Activated CD8-positive, alpha-beta T cell treated with anti-CD3 and anti-CD28 coated beads for 36 hours (primary cell): ENCODE measurements at places on chromosomes 16 and 17. TPM values are rescaled to one million over a fixed set of nuclear protein-coding genes. Genes with fewer than 3 reads are reported as not detected.

SRL gene
- total RNA-seq, result not detected

ZNF263 gene
- 22.0 TPM for total RNA-seq

HASPIN gene
- 20.7 TPM for total RNA-seq

METTL16 gene
- total RNA-seq, result 50.3 TPM

ETV4 gene
- total RNA-seq, result 5.4 TPM

LPO gene
- total RNA-seq, result not detected

KIF22 gene
- 165 TPM for total RNA-seq

PLCG2 gene
- 13.7 TPM for total RNA-seq

SMPD3 gene
- total RNA-seq, result 0.63 TPM

NPTX1 gene
- total RNA-seq, result 3.4 TPM

TMEM219 gene
- 31.9 TPM for total RNA-seq

SGCA gene
- total RNA-seq, result 0.34 TPM

NTN1 gene
- total RNA-seq, result 1.3 TPM

SOCS3 gene
- 48.6 TPM for total RNA-seq

NAGS gene
- total RNA-seq, result 2.4 TPM

TPSB2 gene
- not detected for total RNA-seq

CARD14 gene
- total RNA-seq, result 0.11 TPM

MYH3 gene
- total RNA-seq, result 1.8 TPM

PDF gene
- 16.1 TPM for total RNA-seq

ARL17B gene
- 40.3 TPM for total RNA-seq

CAMKK1 gene
- total RNA-seq, result 6.7 TPM

CORO6 gene
- total RNA-seq, result 13.0 TPM

EPX gene
- not detected for total RNA-seq

ABCA10 gene
- 0.45 TPM for total RNA-seq

MED13 gene
- 36.4 TPM for total RNA-seq

SLFN11 gene
- 106 TPM for total RNA-seq

TMED6 gene
- total RNA-seq, result 1.2 TPM

CDRT15 gene
- total RNA-seq, result not detected

TMEM101 gene
- 28.5 TPM for total RNA-seq

LLGL2 gene
- 7.2 TPM for total RNA-seq

SPATA32 gene
- total RNA-seq, result 0.27 TPM

PHKG2 gene
- 27.8 TPM for total RNA-seq

SEPTIN1 gene
- 163 TPM for total RNA-seq

PRPSAP2 gene
- 63.0 TPM for total RNA-seq

KRTAP9-4 gene
- not detected for total RNA-seq

SLC38A8 gene
- not detected for total RNA-seq

SEZ6L2 gene
- 0.11 TPM for total RNA-seq

SPN gene
- 110 TPM for total RNA-seq

HOXB7 gene
- total RNA-seq, result 0.50 TPM

TACO1 gene
- 30.4 TPM for total RNA-seq

OR2C1 gene
- total RNA-seq, result not detected

TBC1D3H gene
- total RNA-seq, result not detected

CACNG1 gene
- not detected for total RNA-seq

KRT40 gene
- not detected for total RNA-seq

SLC13A5 gene
- total RNA-seq, result not detected

SRP68 gene
- total RNA-seq, result 135 TPM

PRSS22 gene
- total RNA-seq, result not detected

DNAJA2 gene
- total RNA-seq, result 70.2 TPM

EFNB3 gene
- total RNA-seq, result not detected

LDHD gene
- not detected for total RNA-seq

HSPB9 gene
- 0.41 TPM for total RNA-seq

LGALS9B gene
- total RNA-seq, result not detected

MLST8 gene
- total RNA-seq, result 70.7 TPM
